ENCODE measurements at places on chromosomes 16 and 17.

- DNase-seq: no peak
Measured at GRCh38 chr16:12276576-12276975, 300.0 kb downstream of the SNX29 start.

- DNase-seq: no peak
Measured at GRCh38 chr17:9256751-9257629, 235.7 kb downstream of the NTN1 start.

- DNase-seq: no peak
Measured at GRCh38 chr16:397736-398332, 835 bp downstream of the NME4 start.

DNA sequence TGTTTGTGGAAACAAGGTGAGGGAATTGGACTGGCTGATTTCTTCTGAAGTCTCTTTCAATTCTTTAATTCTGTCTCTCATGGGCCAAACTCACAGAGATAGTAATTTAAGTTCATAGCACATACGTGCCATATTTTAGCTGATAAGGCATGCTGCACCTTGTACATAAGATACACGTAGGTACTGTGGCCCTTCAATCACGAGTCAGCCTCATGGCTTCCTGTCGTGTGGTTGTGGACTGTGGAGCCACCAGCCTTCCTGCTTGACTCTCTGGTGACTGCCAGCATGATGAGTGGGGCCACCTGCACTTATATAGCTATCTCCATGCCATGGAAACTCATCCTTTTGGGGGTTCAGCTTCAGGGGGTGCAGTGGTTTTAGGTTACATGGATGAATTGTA, 25.1 kb downstream of the KSR1 start:
- peak; percentile 36 for DNase-seq

DNA sequence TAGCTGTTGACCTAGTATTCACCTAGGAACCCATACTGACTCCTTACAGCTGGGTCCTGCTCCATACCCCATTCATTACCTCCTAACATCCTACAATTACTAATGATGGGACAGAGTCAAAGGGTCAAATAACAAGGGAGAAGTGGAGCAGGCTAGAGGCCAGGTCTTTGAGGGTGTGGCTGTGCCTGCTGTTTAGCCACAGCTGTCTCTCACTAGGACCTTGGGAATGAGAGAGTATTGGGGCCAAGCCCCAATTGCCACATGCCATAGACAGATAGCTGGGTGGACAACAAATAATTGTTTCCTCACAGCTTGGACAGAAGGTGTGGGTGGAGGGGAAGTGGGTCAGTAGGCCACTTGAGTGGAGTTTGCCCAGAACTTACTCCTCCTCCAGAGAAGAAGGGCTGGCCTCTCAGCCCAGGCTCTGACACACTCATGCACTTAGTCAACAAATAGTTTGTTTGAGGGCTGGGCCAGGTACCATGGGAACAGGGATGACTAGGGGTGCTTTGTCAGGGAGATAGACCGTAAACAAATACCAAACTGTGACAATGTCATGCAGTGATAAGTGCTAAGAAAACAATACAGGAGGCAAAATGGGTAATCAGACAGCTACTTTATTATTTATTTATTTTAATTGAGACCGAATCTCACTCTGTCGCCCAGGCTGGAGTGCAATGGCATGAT, 10.2 kb upstream of the CENPT start:
- no peak for DNase-seq

DNA sequence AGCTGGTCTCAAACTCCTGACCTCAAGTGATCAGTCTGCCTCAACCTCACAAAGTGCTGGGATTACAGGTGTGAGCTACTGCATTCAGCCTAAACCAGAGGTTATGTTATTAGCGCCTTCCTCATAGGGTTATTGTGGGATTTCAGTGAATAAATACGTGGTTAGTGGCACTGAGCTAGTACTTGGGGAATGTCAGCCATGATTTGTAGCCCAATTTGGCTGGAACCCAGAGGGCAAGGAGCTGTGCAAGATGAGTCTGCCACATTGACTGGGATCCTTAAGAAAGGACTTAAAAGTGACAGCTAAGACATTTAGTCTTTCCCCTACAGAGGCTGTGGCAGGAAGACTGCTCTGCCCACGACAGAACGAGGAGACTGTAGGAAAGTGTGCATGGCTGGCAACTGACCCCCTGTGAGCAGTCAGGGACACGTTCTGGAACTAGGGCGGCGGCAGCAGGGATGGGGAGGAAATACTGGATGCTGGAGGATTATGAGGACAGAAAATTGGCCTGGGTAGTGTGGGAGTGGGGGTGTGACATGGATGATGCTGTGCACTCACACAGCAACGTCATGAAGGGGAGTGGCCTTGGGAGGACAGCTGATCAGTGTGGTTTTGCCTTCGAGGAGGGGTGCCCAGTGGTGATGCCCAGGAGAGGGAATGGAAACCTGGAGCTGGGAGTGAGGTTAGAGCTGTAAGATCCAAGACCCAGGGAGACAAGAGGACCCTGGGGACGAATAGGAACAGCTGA, 14.6 kb downstream of the ATP5PD start:
- DNase-seq: no peak

DNA sequence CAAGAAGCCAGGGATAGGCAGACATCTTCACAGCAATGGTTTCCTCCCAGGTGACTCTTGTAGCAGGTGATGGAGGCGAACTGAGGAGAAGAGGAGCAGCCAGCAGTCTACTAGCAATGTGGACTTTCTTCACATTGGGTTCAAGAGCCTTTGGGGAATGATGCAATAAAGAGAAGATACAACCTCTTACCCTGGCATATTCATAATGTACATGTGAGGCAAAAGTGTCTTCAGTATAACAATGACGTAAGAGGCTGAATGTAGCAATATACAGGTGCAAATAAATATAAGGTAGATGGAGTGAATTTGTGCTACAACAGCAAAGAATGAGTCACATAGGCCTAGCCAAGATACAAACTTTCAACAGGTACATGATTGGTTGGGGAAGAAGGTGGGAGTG, 70.9 kb upstream of the SOX9 start:
- DNase-seq: no peak

GRCh38 chr17:34902831-34903547, 58.3 kb downstream of the CCT6B start:
- no peak for DNase-seq

DNA sequence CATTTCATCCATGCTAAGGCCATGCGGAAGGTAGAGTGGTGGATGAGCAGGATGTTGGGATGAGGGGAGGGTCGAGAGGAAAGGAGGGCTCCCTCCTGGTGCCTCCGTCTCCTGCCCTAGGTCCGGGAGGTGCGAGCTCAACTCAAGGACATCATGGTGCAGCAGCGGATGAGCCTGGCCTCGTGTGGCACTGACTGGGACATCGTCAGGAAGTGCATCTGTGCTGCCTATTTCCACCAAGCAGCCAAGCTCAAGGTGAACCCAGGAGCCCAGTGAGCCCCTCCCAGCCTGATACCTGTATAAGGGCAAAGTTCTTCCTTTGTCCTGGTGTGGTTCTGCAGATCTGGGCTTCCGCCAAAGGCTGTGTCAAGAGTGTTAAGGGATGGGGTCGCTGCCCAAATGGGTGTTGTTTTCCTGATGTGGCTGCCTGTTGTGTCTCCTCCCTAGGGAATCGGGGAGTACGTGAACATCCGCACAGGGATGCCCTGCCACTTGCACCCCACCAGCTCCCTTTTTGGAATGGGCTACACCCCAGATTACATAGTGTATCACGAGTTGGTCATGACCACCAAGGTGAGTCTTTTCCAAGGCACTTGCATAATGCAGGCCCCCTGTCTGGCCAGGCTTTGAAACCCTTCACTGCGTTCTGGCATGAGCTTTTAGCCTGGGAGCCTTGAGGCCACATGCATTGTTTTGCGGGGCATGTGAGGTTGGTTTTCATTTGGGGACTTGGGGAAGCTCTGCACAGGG, 14.9 kb downstream of the DHX38 start:
- no peak for DNase-seq

DNA sequence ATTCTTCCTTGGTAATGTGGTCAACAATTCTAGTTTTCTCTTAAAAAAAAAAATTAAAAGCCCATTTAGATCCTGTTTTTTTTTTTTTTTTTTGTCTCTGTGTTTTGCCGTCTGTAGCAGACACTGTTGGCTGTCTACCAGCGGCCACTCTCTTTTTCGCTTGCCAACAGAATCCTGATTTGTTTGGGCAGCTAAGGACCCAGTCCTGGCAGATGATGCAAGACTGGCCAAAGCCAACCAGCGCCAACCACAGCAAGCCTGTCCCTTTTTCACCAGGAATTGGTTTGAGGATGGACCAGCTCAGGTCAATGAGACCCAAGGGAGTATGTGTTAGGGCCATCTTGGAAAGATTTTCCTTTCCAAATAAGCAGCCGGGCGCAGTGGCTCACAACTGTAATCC, 28.2 kb downstream of the ST3GAL2 start:
- no peak for DNase-seq

GRCh38 chr17:75125984-75126383, 5.6 kb downstream of the NT5C start:
- no peak for DNase-seq

- DNase-seq: no peak
Measured at GRCh38 chr17:47223460-47223859, 14.3 kb downstream of the MYL4 start.

GRCh38 chr17:80091376-80091775, 10.0 kb upstream of the GAA start:
- DNase-seq: no peak

DNA sequence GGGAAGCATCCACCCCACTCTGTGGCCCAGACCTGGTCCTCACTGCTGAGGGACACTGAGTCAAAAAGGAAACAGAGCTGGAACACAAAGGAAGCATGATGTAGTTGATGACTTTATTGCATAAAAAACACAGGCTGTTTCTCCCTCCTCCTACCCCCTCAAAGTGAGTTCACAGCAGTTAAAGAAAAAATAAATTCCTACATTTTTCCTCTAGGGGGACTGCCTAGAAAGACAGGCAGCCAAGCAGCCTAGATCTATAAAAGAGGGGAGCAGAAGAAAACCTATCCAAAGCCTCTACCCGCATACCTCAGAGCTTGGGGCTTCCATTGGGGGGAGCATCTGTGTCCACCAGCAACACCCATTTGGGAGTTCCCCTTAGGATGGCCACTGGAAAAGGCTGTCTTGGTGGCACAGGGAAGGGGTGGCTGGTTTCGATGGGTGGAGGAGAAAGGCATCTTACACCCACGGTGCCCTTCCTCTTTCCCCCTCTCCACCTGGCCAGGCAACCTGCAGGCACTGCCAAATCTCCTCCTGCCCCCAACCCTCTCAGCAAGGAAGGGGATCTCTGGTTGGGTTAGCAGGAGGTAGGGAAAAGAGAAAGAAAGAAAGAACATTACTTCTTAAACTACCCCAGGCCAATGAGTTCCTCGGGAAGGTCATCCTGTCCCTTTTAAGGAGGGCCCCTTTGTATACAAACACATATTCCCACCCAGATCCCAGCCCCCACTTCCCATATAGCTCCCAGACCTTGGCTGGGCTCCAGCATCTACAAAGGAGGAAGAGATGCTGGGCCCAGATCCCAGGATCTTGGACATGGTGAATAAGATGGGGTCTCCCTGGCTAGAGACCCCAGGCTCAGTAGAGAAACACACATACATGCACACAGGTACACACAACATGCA, 4.0 kb upstream of the SCRN2 start:
- DNase-seq: no peak

- no peak for DNase-seq
Measured at GRCh38 chr16:55285586-55285985, 38.4 kb upstream of the IRX6 start.

GRCh38 chr16:20899071-20899470, 1.1 kb downstream of the DCUN1D3 start:
- no peak for DNase-seq

DNA sequence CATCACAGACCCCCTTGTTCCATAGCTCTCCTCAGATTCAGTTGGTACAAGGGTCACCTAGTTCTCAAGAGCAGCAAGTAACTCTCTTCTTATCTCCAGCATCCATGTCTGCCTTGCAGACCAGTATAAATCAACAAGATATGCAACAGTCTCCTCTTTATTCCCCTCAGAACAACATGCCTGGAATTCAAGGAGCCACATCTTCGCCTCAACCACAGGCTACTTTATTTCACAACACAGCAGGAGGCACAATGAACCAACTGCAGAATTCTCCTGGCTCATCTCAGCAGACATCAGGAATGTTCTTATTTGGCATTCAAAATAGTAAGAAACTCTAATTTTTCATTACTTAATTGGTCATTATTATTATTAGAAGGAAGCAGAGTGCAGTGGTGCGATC, 32.4 kb downstream of the NQO1 start:
- no peak for DNase-seq

GRCh38 chr17:34255381-34255732, 272 bp downstream of the CCL2 start:
- no peak for DNase-seq

DNA sequence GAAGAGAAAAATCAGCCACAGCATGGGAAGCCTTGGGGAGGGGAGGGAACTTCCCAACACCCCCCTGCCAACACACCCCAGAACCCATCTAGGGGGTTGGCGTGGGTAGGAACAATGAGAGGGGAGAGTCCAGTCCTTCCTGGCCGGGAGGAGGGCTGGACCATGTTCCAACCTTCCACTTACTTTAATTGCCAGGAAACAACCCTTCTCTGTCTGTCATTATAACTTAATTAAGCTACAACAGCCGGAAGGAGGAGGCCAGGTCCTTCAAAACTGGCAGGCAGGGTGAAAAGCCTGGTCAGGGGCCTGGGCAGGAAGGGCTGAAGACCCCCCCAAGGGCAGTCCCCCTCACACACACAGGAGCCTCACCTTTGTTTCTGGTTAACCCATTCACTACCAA, 447.0 kb downstream of the SOX9 start:
- DNase-seq: no peak

- DNase-seq: no peak
Measured at GRCh38 chr17:81027591-81028505, 7.1 kb upstream of the BAIAP2 start.

GRCh38 chr17:81388091-81388611, 7.1 kb upstream of the BAHCC1 start:
- no peak for DNase-seq
